ENCODE measurements at places on chromosomes 4 and X.

- DNase-seq, result no peak
Observed at GRCh38 chr4:5826437-5827107, 66.3 kb downstream of the CRMP1 start.

DNA sequence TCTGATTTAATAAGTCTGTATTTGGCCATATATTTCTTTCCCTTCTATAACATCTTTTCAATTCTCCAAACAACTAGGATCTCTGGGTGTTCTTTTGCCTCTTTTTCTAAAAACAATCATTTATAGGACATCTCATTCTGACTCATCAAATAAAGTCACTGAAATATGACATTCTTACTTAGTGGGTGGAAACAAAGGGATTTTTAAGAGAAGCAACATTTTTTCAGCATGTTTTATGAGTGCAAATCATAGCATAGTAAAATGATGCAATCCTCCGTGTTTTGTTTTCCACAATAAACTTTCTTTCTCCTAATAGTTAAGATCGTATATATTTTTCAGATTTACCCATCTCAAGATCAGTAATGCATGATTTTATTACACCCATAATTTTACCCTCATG is 179.8 kb downstream of the SPCS3 start:
- no peak for DNase-seq

DNA sequence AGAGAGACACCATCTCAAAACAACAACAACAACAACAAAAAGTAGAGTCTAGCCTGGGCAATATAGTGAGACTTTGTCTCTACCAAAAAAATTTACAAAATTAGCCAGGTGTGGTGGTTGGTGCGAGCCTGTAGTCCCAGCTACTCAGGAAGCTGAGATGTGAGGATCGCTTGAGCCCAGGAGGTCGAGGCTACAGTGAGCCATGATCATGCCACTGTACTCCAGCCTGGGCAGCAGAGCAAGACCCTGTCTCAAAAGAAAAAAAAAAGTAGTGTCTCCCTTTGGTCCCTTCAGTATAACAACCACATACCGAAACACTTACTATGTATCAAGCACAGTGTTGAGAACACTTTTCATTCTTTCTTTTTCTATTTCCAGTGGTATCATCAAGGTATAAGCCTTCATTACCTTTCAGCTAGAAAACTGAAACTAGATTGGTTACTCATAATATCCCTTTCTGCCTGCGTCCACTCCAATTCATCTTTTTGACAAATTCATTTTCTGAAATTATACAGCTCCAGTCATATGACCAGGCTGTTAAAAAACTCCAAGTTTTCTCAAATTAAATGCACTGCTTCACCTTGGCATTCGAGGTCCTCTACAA is 54.1 kb downstream of the RPS6KA3 start:
- peak; percentile 34 for DNase-seq

DNA sequence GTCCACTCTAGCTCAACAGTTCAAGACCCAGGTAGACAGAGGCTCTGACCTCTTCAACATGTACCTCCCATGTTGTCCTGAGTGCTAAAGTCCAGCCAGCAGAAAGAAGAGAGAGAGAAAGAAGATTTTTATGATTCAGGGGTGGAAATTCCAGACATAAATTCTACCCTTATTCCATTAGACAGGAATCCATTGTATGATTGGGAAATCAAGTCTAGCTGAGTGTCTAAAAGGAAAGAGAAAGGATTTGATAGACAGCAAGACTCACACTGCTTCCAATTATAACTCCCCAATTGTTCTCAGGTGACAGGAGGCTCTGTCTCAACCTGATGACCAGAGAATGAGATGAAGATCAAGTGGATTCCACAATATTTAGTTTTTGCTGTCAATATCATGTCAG is 27.9 kb upstream of the PGM2 start:
- DNase-seq, result no peak

DNA sequence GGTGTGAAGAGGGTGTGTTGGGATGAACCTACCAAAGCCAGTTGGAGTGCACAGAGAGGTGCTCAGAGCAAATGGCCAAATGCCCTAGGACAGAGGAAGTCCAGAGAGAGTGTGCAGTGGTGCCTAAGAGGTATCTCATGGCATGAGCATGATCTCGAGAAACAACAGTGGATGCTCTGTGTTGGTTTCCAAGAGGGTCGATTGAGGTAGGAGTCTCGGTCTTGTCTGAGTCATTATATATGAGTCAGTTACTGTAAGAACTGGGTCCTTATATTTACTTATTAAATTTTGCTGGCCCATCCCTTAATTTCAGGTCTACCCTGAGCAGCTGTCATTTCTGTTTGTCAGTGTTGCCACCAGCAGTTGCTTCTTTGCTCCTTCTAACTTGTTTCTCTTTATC is 86.6 kb upstream of the TMEM150C start:
- no peak for DNase-seq
